ENCODE measurements at places on chromosomes 5 and 9. TPM values are rescaled to one million over a fixed set of nuclear protein-coding genes. Genes with fewer than 3 reads are reported as not detected.
A peak's percentile ranks its signal among the peaks of the same experiment; 100 is the strongest.

SLCO4C1 gene
- total RNA-seq = 0.28 TPM

TUSC1 gene
- 0.59 TPM for total RNA-seq

LCN12 gene
- total RNA-seq = 1.1 TPM

DNA sequence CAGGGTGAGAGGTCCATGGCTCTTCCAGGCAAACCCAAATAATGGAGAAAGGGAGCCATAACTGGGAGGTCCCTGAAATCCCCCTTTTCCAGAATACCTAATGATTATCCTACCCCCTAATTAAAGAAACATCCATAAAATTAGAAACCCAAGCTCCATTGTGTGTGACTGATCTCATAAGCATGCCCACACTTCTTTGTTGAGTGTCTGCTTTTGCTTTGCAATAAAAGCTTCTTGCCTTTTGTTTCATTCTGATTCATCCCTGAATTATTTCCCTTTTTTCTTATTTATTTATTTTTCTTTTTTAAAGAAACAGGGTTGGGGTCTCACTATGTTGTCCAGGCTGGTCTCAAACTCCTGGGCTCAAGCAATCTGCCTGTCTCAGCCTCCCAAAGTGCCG lies 33.1 kb downstream of the BTF3 start:
- no peak for DNase-seq

DNA sequence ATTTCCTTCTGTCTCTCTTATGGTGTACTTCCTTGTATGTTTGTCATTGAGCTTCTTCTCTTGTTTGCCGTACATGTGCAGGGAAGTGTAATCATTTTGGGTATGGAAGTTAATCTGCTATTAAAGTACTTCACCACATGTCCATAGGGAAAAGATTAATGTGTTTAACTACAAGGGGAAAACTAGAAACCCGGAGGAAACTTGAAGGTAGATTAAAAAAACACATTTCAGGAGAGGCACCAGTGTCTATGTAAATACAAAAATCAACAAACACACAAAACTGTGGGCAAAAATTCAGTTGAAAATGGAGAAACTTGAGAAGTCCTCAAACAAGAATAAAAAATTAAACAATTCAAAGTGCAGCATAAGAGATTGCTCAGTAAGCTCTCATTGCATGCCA lies 166.4 kb downstream of the PBX3 start:
- DNase-seq = no peak

DNA sequence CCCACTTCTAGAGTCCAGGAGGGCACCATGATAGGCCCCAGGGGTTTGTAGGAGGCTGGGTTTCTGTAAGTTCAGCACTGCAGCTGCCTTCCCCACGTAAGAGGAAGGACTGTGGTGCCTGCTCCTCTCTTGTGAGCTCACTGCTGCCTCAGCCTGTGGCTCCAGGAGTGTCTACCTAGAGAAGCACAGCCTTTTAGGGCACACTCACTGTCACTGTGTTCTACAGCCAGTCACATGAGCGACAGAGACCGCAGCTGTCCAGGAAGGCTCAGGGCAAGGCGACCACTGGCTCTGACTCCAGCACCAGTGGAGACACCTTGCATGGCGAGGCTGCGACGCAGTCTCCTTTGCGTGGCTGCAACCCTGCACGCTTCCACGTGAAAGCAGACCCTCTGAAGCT lies 72.8 kb downstream of the OTULIN start:
- DNase-seq = no peak

DNA sequence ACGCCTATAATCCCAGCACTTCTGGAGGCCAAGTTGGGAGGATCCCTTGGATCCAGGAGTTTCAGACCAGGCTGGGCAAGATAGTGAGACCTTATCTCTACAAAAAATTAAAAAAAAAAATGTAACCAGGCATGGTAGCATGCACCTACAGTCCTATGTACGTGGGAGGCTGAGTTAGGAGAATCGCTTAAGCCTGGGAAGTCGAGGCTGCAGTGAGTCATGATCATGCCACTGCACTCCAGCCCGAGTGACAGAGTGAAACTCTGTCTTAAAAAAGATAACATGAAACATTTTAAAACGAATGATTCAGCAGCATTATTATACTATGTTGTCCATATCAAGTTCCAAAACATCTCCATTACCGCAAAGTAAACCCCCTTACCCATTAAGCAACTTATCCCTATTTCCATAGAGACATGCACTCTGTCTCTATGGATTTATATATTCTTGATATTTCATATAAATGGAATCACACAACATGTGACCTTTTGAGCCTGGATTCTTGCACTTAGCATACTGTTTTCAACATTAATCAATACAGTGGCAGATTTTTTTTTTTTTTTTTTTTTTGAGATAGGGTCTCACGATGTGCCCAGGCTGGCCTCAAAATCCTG lies 56.9 kb upstream of the MTMR12 start:
- DNase-seq = no peak

TLN1 gene
- total RNA-seq = 238 TPM

DNA sequence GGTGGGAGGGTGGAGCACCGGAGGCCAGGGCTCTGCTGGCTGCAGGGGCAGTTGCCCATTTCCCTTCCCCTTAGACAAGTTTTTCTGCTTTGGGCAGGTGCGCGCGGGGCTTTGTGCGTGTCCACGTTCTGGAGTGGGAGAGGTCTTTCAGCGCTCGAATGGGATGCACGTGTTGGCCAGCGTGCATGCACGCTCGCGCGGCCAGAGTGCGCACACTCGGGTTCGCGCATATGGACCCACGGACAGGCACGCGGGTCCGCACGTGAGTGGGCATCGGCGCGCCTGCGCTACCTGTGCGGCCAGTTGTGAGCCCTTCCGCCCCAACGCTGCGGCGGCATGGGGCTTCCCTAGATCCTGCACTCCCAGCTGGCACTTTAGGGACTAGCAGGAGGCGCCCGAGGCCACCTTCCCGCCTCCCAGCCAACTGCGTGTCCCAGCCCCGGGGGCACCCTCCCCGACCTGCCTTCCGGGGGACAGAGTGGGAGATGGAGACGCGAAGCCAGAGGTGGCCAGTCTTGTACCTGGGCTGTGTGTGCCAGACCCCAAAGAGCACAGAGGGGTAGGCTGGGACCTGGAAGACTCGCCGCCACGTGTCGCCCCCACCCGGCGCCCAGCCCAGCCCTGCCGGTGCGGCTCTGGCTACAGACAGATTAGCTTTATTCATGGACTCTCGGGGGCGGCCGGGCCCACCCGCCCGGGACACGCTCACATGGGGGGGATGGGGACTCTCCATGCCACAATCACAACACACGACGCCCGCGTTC lies 9.8 kb upstream of the GPRIN1 start:
- no peak for DNase-seq

NXNL2 gene
- total RNA-seq = not detected

DNA sequence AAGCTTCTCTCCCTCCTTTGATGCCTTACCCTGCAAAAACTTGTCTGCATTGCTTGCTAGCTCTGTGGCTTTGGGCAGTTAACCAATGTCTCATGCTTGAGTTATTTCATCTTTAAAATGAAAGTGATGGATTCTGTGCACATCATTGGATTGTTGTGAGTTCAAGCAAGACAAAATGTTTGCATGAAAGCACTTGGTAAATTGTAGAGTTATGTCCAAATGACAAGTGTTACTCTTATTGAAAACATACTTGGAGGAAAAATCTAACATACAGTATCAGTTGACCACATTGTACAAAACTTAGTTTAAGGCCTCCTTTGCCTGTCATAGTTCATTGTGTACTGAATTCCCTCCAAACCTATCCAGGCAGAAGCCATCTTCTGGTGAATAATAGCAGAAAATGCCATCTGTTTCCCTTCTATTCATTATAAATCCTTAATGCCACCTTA lies 30.0 kb downstream of the TGFBR1 start:
- DNase-seq = no peak

DNA sequence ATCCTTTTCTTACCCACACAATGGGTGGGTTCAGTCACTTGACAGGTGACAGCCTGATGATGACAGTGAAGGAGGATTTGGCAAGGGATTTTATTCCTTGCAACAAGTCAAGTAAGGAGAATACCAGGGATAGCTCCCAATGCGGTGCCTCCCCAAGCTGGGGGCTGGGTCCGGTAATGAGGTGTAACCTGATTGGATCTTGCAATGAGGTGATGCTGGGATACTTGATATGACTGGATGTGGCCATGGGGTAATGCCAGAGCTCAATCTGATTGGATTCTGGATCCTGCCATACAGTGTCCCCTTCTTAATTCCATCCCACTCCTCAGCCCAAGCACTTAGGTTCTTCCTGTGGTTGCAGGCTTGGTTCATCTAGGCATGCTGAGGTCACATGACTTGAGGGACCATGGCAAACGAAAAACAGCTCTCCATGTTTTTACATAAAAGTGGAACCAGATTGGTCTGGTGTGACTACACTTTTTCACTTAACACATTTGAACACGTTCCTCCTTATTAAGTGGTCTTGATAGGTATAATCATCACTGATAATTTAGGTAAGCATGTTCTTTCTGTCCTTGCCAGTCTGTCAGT lies 181.1 kb downstream of the PDZD2 start:
- DNase-seq = no peak

CDH9 gene
- not detected for total RNA-seq

ZNF346 gene
- 16.5 TPM for total RNA-seq

GRCh38 chr9:104073098-104073769 lies 20.9 kb upstream of the SMC2 start:
- no peak for DNase-seq

DNA sequence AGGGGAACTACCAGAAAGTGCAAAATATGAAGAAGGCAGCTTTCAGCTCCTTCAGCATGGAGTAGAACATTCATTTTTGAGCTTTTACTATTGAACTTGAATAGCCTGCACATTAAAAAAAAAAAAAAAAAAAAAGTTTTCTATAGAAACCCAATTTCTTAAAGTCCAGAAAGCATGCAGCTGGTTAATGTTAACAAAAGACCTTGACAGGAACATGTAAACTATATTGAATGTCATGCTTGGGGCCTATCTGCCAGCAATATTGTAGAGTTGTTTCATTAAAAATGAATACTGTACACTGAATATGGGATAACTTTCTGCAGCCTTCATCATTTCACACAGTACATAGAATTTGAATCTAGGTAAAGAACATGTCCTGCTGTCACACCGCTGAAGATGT lies 230.6 kb downstream of the NFIB start:
- no peak for DNase-seq

- DNase-seq = no peak
These were observed 2.7 kb downstream of the RGMB start for GRCh38 chr5:98776066-98776705.

- DNase-seq = peak; percentile 89
These were observed 6.4 kb downstream of the TSPAN17 start for GRCh38 chr5:176653401-176654385.

KCNV2 gene
- not detected for total RNA-seq

ZDHHC11 gene
- total RNA-seq = 8.5 TPM

DNA sequence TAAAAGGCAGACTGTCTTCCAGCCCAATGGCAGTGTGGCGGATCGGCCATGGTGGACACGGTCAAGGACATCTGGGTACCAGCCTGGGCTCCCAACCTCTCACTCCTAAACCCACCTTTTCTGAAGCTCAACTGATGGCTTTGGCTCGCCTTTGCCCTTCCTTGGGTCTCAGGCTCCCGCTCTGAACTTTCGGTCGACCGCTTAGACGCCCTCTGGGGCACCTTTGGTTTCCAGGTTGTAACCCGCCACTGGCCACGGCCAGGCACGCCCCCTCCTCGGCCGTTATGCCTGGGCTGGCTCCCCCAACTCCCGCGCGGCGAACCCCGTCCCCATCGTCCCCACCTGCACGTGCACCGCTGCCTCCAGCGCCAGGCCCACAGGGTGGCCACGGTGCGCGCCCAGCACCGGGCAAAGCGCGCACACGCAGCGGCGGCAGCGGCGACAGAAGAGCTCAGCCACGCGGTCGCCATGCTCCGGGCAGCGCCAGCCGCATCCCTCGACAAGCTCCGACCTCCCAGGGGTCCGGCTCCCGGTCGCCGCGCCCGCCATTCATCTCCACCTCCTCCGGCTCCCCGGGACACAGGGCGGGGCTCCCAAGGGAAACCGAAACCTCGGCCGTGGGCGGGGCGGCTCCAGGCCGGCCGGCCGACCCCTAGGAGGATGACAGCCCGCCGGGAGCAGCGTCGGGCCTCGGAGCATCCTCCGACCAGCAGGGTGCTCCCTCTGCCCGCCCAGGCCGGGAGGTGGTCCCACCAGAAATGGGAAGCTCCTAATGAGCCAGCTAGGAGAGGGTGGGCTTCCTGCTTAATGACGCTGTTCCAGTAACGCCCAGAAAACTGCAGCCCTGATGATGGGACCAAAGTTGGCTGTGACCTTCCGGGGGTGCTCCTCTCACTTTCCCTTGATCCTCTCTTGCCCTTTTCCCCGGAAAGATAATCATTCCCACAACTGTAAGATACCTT lies at the start of gene TRIM14:
Gene TRIM14, minus strand, starts transcription at position 583 of the 962 bp plus-strand sequence. Its CDS starts 34 bp downstream, at position 549.
- peak; percentile 79 for DNase-seq

DNA sequence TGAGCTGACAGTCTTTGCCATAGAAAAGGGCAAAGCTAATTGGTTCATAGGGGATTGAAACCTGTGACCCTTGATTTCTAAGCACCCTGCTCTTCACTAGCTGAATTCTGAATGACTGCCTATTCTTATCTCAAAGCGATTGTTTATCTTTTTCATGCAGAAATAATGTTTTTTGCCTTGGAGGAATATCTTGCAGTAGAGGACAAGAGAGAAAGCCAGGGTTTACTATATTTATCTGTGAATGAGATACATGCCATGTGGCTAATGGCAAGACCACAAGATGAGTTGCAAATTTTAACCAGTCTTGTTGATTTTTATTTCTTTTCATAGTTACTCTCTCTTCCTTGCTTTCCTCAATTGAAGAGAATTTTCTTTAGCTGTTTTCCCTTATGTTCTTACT lies 185.0 kb downstream of the CNTLN start:
- no peak for DNase-seq

DNA sequence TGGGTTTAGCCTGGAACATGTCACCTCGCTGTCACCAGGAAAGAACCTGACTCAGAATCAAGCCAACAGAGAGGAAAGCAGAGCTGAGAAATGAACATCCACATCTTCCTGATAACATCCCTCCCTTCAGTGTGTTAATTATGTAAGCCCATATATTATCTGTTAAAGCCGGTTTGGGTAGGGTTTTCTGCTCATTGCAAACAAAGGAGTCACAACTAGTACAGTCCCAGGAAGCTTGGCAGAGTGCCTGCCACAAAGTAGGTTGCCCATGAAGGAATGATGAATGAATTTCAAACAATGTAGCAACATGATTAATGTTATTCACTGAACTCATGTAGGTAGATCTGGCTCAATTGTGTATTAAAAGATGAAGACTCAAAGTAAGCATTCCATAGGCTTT lies 10.4 kb upstream of the PPARGC1B start:
- no peak for DNase-seq

- peak; percentile 12 for DNase-seq
These were observed 9.7 kb upstream of the URM1 start for GRCh38 chr9:128361296-128361985.

DNA sequence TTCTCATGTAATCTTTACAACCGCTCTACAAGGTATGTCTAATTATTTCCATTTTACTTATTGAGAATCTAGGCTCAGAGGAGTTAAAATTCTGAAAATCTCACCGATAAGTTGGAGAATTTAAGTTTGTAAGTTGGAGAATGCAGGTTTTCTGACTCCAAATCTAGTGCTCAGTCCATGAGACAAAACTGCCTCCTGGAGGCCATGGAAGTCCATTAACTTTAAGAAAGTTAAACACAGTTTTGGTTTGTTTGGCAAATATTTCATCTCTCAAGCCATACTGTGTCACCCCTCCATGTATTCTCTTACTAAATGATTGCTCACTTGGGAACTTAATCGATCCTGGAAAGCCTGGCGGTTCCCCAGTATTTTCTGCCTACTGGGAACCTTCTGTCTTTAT lies 52.6 kb downstream of the INIP start:
- DNase-seq = no peak

ACSL6 gene
- 3.3 TPM for total RNA-seq

- no peak for DNase-seq
These were observed 302.9 kb upstream of the PAPPA start for GRCh38 chr9:115850548-115851304.

PDLIM4 gene
- 0.23 TPM for total RNA-seq

- DNase-seq = no peak
These were observed 13.5 kb downstream of the WDR5 start for GRCh38 chr9:134149380-134149779.

Data from activated CD4-positive, alpha-beta T cell treated with anti-CD3 and anti-CD28 coated beads for 36 hours (primary cell).